Skeletal muscle cell (primary cell): ENCODE measurements at places on chromosomes 1 and 21.

DNA sequence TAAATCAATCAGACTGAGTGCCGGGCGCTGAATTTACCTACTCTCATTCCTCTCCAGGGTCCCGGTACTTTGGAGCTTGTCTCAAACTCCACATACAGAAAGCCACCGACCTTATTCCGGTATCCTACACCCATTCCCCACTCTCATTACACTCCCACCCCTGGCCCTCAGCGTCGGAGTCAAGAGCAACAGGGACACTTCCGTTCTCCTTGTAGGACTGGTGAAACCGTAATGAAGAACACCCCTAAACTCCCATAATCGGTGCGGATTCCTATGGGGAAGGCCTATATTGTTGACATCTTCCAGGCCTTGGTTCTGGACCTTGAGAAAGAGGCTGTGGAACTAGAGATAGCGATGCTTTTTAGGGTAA lies 798 bp downstream of the ZBED6 start:
- DNase-seq = no peak

GRCh38 chr1:101238681-101239094 lies 1.9 kb downstream of the S1PR1 start:
- peak; percentile 72 for DNase-seq

- no peak for DNase-seq
Measured at GRCh38 chr1:9671377-9672140, 20.0 kb downstream of the PIK3CD start.

- no peak for DNase-seq
Measured at GRCh38 chr1:1168451-1169411, 4.9 kb upstream of the TTLL10 start.
